ENCODE measurements at places on chromosomes 1 and 21.

- no peak for DNase-seq
These were observed 47.0 kb downstream of the CD46 start for GRCh38 chr1:207798847-207799246.

- DNase-seq: no peak
These were observed 3.8 kb upstream of the LCE3A start for GRCh38 chr1:152626744-152627143.

DNA sequence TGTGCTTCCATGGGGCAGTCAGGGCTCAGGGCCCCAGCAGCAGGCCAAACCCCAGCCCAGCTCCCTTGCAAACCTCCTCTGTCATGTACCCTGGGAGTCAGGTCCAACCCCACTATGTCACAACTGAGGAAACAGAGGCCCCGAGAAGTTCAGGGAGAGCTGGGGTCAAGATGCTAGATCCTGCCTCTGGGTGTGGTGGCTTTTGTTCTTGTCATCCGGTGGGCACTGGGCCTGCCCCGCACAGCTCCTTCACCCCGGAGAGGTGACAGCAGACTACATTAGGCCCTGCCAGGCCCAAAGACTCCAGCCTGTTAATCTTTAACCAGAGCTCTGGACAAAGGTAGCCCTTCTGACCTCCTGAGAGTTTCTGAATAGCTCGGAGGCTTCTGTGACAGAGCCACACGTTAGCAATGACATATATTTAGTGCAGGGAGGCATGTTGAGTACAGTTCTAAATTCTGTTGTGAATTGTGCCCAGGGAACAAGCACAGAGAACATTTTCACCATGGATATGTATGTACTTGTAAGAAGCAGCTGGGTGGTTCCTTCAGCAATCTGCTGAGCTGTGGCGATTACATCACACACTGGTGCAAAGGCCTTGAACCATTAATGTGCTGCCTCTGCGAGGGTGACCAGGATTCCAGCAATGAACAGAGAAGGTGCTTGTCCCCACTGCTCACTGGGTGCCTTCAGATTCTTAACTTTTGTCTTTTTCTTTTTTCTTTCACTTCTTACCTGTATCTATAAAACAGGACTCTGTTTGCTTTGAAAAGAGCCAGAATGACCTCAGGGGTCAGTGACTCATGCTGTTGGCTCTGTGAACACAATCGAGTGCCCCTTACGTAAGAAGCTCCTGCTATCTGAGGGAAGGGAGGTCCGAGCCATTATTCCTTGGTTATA, 102.8 kb downstream of the RHOU start:
- DNase-seq: no peak

- no peak for DNase-seq
These were observed 103.0 kb downstream of the ZSCAN20 start for GRCh38 chr1:33575324-33575879.

DNA sequence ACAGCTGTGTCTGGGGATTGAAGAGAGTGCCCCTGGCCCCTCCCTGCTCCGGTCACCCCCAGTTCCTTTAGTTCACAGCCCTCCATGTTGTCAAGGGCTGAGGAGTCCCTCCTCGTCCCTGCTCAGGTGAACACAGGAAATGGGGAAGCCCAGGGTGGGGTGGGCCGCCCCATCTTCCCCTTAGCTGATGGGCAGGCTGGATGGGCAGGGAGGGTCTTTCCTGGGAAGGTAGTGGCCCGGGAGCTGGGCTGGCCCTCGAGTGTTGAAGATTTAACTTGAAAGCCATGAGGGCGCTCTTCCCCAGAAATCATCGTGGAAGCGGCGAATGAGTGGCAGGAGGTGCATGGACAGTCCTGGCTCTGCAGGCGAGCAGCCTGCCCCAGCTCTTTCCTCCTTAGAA, 18.3 kb upstream of the NPHP4 start:
- DNase-seq: no peak

DNA sequence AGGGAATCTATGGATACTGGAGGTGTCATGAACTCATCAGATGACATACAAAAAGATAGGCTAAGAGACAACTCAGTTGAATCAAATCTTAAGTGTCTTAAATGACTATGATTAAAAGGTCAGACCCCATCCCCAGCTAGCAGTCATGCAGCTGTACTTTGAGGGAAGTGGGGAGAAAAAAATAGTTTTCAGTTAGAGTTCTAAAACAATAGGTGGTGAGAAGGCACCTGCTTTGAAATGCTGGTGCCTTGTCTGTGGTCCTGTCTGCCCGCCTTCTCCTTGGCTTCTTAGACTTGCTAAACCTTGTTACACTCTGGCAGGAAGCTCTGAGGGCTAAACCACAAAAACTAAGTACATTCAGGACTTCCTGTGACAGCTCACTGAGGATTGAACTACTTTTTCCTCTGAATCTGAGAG, 15.3 kb downstream of the CD2 start:
- no peak for DNase-seq

GRCh38 chr1:223700388-223700918, 11.9 kb upstream of the CAPN2 start:
- DNase-seq: no peak

GRCh38 chr1:102252731-102253505, 256.2 kb upstream of the OLFM3 start:
- no peak for DNase-seq

DNA sequence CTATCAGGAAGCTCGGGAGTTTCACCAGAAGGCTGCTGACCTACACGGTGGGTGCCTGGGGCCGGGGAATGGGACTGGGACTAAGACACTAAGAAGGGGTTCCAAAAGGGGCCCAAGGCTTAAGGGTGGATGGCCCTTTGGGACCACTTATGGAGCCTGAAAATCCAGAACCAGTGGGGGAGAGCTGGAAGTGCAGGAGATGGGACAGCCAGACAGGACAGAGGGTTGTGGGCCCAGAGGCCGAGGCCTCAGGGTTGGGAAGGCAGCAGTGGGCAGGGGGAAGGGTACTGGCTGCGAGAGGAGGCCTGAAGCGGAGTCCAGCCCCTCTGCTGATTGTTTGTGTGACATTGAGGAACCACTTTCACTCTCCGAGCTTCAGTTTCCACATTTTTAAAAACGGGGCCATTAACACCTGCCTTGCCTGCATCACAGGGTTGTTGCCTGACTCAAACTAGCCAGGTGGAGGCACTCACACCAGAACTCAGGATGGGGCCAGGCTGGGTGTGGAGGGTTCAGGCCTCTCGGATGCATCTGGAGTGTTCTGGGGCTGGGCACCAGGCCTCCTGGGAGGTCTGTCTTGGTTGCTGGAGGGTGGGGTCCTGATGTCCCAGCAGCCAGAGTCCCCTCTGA, 3.0 kb downstream of the TTC24 start:
- no peak for DNase-seq

GRCh38 chr1:169326956-169327268, 40.7 kb downstream of the NME7 start:
- DNase-seq: no peak

DNA sequence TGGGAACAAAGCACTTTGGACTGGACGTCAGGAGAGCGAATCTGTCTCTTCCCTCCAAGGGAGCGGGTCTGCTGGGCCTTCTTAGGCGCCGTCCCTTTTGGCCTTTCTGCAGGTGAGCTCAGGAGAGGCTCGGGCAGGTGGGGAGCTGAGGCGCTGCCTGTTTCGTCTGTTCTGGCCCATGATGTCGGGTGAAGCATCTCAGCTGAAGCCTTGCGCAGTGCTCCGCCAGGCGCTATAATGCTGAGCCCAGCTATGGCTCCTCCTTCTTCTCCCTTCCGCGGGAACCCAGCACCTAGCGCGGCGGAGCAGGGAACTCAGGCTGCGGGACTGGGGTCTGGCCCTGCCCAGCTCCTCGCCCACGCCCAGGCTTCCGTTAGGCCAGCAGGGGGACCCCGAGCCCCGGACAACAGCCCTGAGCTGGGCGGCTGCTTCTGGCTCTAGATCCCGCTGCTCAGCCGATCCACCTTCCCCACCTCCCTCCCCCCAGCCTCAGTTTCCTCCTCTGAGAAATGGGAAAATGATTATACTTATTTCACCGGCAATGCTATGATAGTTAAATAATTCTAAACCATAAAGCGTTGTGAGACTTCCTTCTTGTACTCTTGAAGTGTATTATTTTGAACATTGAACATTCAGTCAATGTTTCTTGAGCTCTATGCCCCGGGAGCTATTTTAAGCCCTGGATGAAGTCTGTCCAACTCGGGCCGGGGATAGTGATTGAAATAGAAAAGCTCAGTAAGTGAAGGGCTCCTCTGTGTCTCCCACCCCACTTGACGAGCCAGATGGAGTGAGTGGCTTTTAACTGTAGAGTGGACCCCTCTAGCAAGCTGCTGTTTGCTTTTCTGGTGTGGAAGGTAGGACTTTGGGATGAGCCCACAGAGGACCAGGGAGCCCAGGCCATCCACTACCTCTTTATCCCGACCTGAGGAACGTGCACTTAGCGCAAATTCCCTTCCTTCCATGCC, 9.6 kb upstream of the ADORA1 start:
- no peak for DNase-seq

DNA sequence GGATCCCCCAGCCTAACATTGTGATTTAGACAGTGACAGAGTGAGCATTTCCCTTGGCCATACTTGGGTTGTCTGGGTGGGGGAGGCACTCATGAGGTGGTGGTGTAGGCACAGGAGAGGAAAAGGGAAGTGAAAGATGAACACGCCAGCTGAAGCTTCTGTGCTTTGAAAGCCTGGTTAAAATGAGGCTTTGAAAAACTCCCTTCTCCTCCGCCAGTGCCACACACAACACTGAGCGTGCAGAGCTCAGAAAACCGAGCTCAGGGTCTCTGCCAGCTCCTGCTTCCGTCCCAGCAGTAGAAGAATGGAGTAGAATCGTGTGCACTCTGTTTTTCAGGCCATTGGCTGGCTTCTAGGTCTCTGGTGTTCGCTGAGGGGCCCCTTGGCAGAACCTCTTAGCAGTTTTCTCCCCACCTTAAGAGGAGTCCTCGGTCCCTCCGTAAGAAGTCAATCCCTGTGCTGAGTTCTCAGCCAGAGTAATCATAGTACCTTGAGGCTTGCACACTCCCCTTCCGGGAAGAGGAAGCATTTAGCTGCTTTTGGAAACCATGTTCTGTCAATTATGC, 12.9 kb downstream of the PLEKHM2 start:
- DNase-seq: no peak

- no peak for DNase-seq
These were observed 63.1 kb downstream of the ATP5PO start for GRCh38 chr21:33852485-33852884.

DNA sequence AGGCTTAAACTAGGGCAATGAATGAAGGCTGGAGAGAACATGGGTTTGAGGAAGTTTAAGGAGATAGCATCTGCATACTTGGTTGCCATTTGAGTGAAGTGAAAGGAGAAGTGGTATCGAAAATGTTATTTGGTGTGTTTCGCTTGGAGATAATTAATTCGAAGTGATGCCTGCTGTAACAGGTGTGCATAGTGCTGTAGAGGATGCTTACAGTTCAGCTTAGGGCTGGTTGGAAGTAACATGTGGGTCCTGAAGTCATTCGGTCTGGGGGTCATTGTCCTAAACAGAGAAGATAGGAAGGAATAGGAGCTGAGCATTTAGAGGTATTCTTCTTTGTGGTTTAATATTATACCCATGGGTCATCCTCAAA, 301 bp upstream of the NUDT17 start:
- no peak for DNase-seq

DNA sequence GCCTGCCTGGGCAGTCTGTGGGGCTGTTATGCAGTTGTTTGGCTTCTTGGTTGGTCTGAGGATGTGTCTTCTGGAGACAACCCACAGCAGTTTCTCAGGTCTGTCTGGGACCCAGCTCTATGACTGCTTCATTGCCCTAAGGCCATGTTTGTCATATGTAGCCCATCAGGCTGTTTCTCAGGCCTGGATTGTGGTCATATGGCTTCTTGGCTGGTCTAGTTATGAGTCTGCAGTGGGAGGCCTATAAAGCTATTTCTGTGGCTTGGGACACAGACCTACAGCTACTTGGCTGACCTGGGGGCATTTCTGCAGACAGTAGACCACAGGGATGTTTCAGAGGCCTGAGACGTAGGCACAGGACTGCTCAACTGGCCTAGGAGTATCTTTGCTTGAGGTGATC, 41.5 kb downstream of the CHIA start:
- DNase-seq: no peak

GRCh38 chr1:56355422-56355821, 223.9 kb downstream of the PLPP3 start:
- no peak for DNase-seq

- no peak for DNase-seq
These were observed 656.4 kb downstream of the LTN1 start for GRCh38 chr21:28336314-28336713.

- DNase-seq: no peak
These were observed 5.9 kb upstream of the PRXL2B start for GRCh38 chr1:2580691-2581090.

DNA sequence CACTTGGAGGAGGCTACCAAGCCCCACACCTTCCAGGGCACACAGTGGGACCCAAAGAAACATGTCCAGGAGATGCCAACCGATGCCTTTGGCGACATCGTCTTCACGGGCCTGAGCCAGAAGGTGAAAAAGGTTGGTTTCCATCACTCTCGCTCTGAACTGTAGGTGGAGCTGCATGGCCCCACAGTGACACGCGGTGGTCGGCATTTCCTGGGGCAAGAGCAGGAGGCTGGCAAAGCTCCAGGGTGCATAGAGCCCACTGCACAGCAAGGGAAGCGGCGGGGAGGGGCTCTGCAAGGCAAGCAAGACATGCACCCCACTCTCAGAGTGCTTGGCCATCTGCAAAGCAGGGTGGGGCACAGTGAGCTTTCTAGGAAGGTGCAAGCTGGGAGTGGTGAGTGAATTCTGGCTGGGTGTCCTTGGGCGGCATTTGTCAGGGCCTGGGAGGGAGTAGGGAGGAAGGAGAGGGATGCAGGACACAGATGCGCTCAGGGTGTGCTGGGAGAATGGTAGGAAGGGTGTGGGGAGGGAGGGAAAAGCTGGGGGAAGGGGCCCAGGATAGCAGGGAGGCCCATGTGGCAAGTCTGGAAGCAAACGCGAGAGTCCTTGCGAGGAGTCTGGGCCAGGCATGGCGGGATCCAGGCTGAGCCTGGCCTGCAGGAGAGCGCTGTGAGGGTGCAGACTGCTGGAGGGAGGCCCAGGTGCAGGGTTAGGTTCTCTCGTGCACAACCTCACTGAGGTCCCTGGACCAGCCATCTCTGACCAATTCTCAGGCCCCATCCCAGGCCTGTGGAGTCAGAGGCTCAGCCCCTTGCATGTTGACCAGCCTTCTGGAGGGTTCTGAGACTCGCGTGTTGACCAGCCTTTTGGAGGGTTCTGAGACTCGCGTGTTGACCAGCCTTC, 11.0 kb downstream of the TRPM2 start:
- no peak for DNase-seq

- DNase-seq: no peak
These were observed 17.9 kb downstream of the UBL4B start for GRCh38 chr1:110130113-110130591.

- DNase-seq: no peak
These were observed 16.2 kb upstream of the PLA2G4A start for GRCh38 chr1:186812570-186812969.

DNA sequence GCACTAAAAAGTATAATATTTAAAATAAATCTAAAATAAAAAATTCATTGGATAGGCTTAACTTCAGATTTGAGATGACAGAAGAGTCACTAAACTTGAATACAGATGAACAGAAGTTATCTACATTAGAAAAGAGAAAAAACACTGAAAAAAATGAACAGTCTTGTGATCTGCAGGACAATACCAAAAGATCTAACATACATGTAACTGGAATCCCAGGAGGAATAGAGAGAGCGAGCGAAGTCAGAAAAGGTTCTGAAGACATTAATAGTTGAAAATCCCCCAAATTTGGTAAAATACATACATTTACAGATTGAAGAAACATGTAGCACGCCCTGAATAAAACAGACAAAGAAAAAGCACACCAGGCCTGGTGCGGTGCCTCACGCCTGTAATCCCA, 21.2 kb downstream of the B3GALNT2 start:
- no peak for DNase-seq

GRCh38 chr1:47663286-47663685, 225.4 kb downstream of the FOXD2 start:
- no peak for DNase-seq

GRCh38 chr1:65687428-65688214, 105.1 kb upstream of the PDE4B start:
- no peak for DNase-seq

Measured in cortex of kidney (tissue), 1 donor.